ENCODE measurements at places on chromosomes 4 and X.

DNA sequence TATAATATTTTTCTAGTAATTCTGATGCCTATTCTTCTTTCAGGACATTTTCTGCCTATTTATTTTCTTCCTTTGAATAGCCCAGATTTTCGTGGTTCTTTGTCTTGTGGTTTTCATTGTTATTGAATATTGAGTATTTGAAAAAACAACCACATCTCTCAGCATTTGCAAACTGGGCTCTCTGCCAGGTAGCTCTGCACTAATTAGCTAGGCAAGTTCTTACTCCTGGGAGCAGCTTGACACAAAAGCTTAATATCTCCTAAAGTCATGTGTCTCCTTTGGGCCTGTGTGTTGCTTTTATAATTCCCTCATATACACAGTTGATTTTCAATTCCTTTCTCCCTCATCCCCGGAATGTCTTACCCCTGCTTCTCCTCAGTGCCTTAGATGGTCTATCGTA lies 413.5 kb upstream of the GRIA3 start:
- DNase-seq: no peak

- no peak for DNase-seq
Measured at GRCh38 chr4:48683784-48684666, 96.1 kb downstream of the FRYL start.

GRCh38 chrX:74551934-74552333 lies 62.5 kb downstream of the RLIM start:
- no peak for DNase-seq

- no peak for DNase-seq
Measured at GRCh38 chrX:106932492-106932923, 12.3 kb downstream of the CLDN2 start.

DNA sequence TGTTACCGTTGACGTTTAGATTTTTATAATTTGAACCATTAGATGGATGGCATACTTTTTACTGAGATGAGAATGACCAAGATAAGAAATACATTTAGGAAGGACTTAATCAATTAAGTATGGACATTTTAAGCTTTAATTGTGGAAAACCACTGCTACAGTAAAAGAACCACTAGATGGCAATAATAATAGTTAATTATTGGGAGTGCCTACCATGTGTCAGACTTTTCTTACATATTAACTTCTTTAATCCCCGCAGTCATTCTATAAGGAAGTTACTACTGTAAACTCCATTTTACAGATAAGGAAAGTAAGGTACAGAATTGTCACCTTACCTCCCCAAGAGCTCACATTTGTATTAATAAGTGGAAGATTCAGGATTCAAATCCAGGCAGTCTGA lies 48.5 kb upstream of the MYOZ2 start:
- no peak for DNase-seq

DNA sequence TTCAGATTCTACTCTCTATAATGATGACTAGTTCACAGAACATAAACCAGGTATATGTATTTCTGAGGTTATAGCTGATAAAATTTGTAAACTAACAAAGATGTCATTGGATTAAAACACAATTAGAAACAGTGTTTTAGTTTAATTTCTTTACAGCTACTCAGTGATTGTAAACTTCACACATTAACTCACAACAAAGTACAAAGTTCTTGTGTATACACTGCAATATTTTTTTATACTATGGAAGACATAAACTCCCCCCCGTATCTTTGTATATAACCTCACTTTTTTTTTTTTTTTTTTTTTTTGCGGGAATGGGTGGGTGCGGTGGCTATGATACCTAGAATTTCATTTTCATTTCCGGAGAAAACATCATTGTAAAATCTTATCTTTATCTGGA lies 1043.2 kb downstream of the PCDH18 start:
- DNase-seq: no peak

DNA sequence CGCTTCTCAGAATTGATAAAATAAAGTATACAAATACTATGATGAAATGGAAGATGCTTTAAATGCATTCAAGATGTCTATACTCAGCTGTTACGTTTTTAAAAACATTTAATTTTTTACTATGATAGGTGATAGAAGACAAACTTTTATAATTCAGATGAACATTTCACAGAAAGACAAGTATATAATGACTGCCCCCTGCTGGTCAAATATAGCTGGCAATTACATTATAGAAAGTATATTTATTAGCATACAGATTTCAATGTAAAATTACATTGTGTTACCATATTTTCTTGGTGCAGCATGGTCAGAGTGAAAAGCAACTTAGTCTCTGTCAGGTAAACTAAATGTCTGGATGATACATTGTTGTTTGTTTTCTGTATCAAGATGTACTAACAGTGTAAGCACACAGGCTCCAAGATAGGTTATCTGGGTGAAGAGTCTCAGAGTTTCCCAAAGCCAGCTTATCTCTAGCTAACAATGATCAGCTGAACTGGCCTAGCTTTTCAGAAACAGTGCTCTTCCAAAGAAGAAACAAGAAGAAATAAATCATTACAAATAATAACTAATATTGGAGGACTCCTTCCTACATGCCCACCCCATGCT lies 54.1 kb downstream of the SRPX start:
- DNase-seq: no peak

DNA sequence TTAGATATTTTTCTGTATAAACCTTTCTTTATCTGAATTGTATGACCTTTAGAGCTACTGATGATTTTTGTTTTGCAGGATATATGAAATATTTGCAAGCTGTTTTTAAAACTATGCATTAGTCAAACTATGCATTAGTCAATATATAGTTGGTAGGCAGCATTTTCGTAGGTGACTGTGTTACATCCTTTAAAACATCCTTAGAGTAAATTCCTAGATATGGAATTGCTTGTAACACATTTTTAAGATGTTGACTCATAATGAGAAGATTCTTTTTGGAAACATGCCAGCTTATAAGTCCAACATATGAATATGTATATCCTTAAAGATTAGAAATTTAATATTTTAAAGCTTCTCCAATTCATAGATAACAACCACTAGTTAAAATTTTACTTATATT lies 1768.5 kb downstream of the PCDH7 start:
- DNase-seq: no peak

DNA sequence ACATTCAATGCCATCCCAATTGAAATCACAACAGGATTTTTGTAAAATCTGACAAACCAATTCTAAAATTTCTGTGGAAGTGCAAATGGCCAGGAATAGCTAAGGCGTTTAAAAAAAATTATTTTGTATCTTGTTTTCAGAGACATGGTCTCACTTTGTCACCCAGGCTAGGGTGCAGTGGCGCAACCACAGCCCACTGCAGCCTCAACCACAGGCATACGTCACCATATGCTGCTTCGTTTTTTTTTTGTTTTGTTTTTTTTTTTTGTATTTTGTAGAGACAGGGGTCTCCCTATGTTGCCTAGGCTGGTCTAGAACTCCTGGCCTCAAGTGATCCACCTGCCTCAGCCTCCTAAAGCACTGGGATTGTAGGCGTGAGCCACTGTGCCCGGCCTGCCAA lies 24.5 kb downstream of the ZNF41 start:
- no peak for DNase-seq

DNA sequence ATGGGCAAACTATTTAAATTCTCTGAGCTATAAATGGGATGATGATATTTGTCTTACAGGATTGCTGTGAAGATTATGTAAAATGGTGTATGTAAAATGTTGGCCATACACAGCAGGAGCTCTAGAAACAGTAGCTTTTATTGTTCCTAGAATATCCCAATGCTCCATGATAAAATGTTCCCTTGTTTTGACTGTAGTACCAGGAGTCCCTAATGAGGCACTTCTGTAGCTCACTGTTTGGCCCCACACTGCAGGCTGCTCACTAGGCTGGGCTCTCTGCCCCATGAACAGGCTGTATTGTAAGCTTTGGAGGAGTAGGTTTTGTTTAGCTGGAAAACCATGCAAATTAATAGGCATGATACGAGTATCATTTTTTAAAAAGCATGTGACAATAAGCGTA lies 3.3 kb upstream of the FGA start:
- no peak for DNase-seq

DNA sequence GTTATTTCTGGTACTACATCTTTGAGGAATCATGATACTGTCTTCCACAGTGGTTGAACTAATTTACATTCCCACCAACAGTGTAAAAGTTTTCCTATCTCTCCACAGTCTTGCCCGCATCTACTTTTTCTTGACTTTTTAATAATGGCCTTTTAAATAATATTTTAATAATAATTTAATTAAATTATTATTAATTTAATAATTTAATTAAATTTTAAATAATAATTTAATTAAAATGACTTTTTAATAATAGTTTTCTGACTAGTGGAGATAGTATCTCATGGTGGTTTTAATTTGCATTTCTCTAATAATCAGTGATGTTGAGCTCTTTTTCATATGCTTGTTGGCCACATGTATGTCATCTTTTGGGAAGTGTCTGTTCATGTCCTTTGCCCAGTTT lies 1395.0 kb upstream of the ADGRL3 start:
- no peak for DNase-seq

DNA sequence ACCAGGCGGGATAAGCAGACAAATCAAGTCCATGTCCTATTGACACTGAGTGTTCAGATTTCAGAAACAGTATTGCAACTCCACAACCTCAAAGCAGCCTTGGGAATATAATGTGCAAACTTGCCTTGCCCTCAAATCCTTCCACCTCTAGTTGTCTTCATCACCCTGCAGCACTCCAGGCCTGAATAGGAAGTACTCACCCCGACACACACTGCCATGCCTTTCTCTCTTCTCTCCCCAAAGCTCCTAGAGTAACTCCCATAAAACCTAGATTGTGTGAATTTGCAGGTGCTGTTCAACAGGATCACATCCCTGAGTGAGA lies 19.6 kb downstream of the ACSL1 start:
- no peak for DNase-seq

DNA sequence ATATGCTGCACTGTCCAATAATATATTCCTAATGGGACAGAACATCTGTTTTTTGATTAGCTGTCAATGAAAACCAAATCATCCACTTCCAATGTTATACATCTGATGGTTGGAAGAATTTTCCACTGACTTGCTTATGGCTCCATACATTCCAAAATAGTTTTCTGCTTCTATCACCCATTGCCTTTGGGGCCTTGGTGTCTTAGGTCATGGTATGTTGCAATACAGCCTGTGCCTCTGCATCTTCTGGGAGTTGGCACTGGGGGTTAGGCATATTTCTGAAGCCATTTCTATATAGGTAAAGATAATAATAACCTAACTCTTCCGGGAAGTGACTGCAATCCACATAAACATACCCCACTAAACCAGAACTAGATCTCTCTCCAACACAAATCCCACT lies 53.2 kb upstream of the NR3C2 start:
- DNase-seq: no peak

- DNase-seq: no peak
Measured at GRCh38 chrX:11435568-11435967, 142.4 kb downstream of the AMELX start.

DNA sequence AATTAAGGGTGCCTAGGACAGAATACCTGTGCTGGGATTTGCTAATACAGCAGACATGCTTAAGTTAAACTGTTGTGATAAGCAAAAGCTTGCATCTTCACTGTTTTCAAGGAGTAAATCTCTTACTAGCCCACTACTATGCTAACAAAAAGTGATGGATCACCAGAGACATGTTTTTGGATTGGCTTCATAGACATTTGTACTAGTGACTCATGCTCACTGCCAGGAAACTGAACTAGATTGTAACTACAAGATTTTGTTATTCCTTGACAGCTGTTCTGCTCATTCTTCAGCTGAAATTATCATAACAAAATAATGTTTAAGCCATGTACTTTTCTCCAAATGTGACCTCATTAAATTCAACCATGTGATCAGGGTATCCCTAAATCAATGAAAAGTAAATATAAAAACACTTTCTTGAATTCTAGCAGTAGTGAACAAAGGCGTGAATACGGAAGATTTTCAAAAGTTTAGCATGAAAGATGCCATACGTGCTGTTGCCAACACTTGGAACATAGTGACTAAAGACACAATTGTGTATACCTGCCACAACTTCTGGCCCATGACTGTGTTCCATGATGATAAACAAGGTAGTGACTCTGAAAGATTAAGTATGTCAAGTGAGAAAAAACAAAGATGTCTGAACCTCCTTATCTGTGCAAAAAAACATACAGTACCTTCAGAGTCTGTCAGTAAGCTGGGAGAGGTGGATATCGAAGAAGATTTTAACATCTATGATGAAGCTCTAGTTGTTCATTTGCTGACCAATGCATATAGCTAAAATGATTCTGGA lies 154.0 kb downstream of the BTC start:
- no peak for DNase-seq

- DNase-seq: no peak
Measured at GRCh38 chr4:85028910-85029309, 62.4 kb upstream of the WDFY3 start.

- no peak for DNase-seq
Measured at GRCh38 chrX:73850124-73851013, 287.4 kb downstream of the CHIC1 start.

DNA sequence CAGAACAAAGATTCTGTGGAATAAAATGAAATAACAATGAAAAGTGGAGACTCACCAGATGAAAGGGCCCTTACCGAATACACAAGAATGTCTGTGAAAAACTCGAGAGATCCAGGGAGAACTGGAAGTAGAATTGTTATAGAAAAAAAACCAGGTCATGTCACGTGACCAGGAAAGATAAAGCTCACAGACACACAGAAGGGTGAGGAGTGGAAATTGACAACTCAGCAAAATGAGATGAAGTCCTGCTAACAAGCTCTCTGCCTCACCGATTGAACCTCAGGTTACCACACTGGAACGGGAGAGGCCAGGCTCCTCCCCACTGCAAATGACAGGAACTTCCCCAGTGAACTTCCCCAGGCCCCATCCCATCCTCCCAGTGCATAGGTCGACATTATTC lies 1618.0 kb upstream of the PCDH10 start:
- DNase-seq: no peak

DNA sequence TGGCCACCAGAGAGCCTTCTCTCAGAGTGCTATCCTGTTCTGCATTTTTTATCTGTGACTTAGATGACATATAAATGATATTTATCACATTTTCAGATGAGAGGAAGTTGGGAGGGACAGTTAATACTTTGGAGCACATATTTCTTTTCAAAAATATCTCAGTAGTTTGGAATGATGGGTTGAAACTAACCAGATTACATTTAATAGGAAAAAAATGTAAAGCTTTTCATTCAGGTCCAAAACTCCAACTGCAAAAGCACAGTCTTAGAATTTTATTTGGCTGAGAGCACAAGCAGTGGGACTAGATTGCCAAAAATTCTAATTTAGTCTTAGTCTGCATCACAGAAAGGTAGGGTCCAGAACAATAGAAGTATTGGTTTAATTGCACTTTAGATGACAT lies 248.2 kb upstream of the TEX13A start:
- DNase-seq: no peak

DNA sequence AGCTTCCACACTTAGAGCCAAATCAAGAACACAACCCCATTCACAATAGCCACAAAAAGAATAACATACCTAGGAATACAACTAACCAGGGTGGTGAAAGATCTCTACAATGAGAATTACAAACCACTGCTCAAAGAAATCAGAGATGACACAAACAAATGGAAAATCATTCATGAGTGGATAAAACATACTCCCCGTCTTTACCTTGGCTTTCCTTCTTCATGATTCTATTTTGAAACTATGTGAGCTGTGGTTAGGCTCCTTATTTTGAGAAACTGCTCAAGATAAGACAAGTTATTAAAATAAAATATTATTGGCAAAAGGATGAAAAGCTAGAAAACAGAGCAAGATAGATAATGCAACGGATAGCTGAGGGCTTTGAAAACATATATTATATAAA lies 598.1 kb upstream of the FAT1 start:
- DNase-seq: no peak

- no peak for DNase-seq
Measured at GRCh38 chr4:136012220-136012619, 1520.1 kb downstream of the PCDH18 start.
